ENCODE measurements at places on chromosomes 16 and 17.

- no peak for DNase-seq
These were observed 157.1 kb upstream of the C16orf82 start for GRCh38 chr16:26909623-26910022.

- no peak for DNase-seq
These were observed 41.8 kb downstream of the TEKT5 start for GRCh38 chr16:10652730-10653590.

GRCh38 chr17:82332669-82333278 is 792 bp downstream of the SECTM1 start:
- DNase-seq, result peak; percentile 36

GRCh38 chr17:83138820-83139219 is 59.4 kb downstream of the METRNL start:
- DNase-seq, result no peak

GRCh38 chr16:57533431-57534336 is 2.7 kb downstream of the CCDC102A start:
- DNase-seq, result peak; percentile 27

DNA sequence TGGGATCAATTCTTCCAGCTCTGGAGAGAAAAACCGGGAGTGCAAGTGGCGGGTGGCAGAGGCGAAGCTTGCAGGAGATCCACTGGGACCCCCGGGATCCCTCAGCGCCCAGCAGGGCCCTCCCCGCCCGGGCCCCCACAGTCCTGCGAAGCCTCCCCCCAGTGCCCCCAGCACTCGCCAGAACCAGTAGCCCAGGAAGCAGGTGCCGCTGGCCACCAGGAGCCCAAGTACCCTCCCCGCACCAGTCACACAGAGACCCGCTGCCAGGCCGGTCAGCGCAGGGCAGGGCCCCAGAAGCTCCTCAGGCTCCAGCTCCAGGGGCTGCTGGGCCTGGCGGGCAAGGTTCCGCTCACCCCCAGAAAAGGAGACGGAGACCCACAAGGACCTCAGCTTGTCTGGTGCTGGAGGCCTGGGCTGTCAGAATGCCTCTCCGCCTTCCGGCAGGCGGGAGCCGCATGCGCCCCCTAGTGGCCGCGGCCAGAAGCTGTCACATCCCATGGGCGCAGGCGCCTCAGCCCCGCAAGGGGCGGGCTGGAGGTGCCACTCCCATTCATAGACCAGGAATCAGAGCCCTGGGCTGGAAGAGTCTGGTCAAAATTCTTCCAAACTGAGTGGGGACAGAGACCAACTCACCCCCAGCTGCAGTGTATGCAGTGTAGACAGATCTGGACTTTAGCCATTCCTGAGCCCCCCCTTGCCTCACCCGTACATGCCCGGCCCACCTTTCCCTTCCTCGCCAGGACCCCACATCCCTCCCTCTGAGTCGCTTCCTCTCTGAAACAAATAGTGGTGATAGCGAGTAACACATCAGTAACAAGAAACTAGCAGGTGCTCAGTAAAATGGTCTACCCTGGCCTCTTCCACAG is 1002.3 kb downstream of the KCNJ18 start:
- DNase-seq, result no peak

GRCh38 chr16:78768718-78769117 is 669.3 kb downstream of the WWOX start:
- DNase-seq, result peak; percentile 70

DNA sequence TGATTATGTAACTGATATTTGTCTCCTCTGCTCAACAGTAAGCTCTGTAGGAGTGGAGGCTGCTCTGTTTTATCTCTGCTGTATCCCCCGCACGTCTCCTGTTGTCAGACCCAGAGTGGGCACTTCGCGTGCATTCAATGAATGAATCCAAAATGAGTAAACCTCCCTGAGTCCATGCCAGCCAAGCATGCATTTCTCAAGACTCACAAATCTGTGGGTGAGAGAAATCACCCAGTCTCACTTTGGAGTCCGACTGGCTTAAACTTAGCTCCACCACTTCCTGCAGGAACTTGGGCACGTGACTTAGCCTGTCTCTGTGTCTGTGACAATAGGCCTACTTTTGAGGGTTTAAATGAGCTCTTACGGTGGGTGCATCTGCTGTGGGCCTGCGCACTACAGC is 3.7 kb downstream of the PNPO start:
- no peak for DNase-seq

DNA sequence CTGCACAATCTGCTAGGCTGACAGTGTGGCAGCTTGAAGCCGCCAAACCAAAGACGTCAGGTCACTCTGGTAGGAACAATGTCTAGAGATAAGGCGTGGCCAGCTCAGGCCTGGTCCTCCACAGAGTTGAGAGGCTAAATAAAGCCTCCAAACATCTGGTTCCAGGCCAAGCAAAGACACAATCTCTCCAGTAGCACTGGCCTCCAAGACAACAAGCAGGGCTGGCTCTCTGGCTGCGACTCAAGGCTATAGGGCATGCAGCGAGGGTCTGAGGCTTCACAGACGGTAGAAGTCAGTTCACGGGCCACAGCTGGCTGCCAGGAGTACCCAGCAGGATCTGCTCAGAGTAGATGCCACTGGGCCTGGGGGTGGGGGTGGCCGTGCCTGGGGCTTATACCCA is 75.6 kb downstream of the ABR start:
- DNase-seq, result no peak

GRCh38 chr16:70494202-70494770 is 29.1 kb downstream of the COG4 start:
- DNase-seq, result no peak

DNA sequence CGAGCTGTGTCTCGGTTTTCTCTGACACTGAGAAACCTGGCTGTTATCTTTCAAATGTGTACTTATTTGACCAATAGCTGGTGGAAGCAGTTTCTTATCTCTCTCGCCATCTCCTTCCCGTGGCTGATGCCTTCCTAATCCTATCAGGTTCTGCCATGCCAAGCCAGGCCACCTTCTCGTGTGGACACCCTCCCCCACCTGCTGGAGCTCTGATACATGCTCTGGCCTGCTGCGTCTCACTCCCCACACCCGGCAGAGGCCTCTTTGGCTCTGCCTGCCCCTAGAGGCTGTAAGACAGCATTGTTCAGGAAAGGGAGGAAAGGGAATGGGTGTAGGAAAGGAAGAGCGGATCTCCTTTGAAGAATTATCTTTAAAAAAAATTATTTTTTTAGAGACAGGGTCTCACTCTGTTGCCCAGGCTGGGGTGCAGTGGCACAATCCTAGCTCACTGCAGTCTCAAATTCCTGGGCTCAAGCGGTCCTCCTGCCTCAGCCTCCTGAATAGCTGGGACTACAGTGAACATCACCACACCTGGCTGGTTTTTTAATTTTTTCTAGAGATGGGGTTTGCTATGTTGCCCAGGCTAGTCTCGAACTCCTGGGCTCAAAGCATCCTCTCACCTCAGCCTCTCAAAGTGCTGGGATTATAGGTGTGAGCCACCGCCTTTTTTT is 7.5 kb upstream of the ARMC5 start:
- DNase-seq, result no peak

DNA sequence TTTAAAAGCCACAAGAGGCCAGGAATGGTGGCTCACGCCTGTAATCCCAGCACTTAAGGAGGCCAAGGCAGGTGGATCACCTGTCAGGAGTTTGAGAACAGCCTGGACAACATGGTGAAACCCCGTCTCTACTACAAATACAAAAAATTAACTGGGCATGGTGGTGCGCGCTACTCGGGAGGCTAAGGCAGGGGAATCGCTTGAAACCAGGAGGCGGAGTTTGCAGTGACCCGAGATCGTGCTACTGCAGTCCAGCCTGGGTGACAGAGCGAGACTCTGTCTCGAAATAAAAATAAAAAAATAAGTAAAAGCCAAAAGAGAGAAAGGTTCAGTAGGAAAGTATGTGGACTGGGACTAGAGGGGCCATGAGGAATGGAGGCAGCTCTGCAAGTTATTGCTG is 13.1 kb upstream of the ITGAL start:
- DNase-seq, result no peak

DNA sequence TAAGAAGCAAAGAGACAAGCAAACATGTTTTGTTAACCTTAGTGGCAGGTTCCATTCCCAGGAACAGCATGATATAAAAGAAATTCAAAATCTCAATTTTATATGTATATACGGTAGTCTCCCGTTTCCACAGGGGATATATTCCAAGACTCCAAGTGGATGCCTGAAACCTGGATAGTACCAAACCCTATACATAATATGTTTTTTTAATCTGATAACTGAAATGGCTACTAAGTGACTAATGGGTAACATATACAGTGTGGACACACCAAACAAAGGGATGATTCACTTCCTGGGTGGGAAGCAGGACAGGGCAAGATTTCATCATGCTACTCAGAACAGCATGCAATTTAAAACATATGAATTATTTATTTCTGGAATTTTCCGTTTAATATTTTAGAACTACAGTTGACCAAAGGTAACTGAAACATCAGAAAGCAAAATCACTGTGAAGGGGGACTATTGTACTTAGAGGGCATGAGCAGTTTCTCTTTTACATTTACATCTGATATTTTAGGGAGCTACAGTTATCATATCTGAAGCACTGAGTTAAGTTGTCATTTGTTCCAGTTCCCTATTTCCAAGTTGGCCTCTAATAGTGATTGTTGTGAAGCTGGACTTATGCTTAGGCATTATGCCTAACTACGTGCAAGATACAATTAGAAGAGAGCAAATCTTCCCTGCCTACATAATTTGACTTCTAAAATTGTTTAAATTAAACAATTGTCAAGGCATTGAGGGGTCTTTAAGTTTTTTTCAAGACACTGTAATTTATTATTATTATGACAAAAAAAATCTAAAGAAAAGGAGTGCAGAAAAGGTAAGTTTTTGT is 34.1 kb upstream of the ABCA6 start:
- no peak for DNase-seq

DNA sequence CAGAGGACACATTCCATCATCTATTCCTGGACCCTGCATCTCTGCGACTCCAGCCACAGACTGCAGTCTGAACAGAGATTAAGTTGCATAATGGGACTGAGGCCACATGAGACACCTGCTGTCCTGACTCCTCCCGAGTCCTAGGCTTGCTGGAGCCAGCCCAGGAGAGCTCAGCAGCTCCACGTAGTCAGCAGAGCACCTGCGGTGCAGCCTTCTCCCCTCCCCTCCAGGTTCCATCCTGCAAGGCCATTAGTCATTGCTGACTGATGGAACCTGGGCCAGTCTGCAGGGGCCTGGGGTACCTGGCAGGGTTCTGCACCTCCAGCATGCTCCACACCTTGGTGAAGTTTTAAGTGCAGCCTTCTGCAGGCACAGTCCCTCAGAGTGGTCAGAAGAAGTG is 76.7 kb downstream of the PLD6 start:
- DNase-seq, result no peak

- no peak for DNase-seq
These were observed 58.1 kb upstream of the CRISPLD2 start for GRCh38 chr16:84761448-84762368.

- no peak for DNase-seq
These were observed 833.8 kb upstream of the RBFOX1 start for GRCh38 chr16:6498858-6499257.

- no peak for DNase-seq
These were observed 16.7 kb downstream of the SBK1 start for GRCh38 chr16:28308794-28309584.
